ENCODE measurements at places on chromosomes 16 and 17.

DNA sequence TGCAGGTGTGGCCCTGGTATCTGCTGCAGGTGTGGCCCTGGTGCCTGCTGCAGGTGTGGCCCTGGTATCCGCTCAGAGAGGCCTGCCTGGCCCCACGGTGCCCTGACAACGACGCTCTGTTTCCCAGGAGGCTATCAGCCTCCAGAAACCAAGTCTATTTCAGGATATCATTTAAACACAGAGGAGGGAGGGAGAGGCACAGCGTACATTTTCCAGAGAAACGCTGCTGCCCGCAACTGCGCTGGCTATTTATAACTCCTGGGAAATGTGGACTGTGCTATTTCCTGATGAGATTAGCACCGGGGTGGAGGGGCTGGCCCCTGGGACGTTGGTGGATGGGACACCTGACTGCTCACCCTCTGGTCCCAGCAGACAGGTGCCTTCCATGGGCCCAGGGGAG is 22.5 kb downstream of the TIMM22 start:
- no peak for DNase-seq

DNA sequence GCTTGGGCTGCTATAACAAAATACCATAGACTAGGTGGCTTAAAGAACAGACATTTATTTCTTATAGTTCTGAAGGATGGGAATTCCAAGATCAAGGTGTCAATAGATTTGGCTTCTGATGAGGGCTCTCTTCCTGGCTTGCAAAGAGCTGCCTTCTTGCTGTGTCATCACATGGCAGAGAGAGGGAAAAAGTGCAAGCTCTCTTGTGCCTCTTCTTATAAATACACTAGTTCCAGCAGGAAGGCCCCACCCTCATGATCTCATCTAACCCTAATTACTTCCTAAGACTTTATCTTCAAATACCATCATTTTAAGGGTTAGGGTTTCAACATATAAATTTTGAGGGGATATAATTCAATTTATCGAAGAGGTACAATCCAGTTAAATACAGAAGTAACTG is 30.6 kb downstream of the ABCA9 start:
- no peak for DNase-seq

GRCh38 chr16:78606545-78606944 is 507.1 kb downstream of the WWOX start:
- DNase-seq, result no peak

DNA sequence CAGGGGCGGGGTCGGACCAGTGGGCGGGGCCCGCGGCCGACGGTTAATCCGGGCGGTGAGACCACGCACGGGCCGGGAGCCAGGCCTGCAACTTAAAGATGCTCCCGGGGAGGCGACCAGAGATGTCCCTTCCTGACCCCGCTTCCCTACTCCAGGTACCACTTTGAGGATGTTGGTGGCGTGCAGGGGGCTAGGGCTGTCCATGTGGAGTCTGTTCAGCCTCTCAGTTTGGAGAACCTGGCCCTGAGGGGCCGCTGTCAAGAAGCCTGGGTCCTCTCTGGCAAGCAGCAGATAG is 580 bp downstream of the RANGRF start:
- no peak for DNase-seq

- DNase-seq, result no peak
Observed at GRCh38 chr17:60436676-60437075, 14.4 kb downstream of the CHCT1 start.

GRCh38 chr17:68184141-68184571 is 63.7 kb upstream of the AMZ2 start:
- no peak for DNase-seq

DNA sequence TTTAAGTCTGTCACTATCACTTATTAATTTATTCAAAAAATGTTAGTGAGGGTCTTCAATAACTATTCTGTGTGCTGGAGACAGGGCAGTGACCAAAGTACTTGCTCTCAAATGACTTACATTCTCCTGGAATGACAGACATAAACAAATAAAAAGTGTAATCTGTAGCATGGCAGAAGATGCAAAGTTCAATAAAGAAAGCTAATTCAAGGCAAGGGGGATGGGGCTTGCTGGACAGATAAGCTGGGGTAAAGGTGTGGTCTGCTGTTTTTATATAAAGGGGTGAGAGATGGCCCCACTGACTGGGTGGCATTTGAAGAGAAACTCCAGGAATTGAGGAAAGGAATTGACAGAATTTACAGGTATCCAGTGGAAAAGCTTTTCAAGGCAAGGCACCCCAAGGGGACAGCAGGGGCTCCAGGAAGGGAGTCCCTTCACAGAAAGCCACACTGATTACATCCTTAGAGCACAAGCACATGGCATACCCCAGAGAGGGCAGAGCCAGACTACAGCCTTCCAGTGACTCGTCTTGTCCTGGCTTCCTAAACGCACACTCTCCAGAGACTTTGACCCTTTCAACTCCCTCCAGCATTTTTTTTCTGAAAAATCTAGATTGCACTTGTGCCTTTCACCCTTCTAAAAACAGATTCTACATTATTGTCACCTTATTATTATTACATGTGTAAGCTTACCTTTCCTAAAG is 123.7 kb upstream of the HS3ST3A1 start:
- no peak for DNase-seq

DNA sequence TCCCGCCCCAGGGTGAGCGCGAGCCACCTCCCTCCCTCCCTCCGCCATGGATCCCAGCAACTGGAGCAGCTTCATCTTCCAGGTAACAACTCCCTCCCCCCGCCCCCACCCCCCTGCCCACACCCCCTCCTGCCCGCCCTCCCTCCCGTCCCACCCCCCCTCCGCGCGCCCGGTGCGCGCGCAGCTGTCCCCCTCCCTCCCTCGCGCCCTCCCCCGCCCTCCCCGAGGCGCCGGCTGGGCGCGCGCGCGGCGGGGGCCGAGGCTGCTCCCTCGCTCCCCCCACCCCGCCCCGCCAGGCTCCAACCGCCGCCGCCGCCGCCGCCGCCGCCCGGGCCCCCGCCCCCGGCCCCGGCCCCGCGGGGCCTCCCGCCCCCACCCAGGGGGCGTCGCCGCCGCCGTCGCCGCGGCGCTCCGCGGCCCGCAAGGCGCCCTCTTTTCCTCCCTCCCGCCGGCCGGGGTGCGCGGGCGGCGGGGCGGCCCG is at the start of gene MAZ:
Gene MAZ, plus strand, starts transcription at position 431 of the 481 bp plus-strand sequence. CDS start 173 bp downstream, outside the sequence.
- no peak for DNase-seq

DNA sequence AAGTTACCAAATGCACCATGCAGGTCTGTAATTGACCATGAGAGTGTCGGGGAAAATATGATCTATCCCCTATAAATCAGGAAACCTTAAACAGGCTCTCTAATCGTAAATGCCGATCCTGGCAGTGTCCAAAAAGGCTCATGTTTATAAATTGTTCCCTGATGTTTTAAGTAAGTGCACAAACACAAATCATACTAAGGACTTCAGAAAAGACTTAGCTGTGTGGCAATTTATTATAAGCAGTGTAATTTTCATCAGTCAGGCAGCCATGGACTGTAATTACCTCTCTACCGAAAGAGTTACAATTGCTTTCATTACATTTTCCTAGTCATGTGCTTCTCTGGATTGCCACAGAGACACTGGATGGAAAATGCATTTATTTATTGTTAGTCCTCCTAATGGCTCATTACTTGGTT is 73.4 kb upstream of the COX10 start:
- no peak for DNase-seq

GRCh38 chr17:50508573-50509460 is 578 bp downstream of the MYCBPAP start:
- no peak for DNase-seq

GRCh38 chr17:77503916-77504651 is 363.3 kb downstream of the SEC14L1 start:
- DNase-seq, result no peak

- DNase-seq, result no peak
Observed at GRCh38 chr17:39238311-39238972, 12.7 kb upstream of the STAC2 start.

GRCh38 chr17:61511480-61512182 is 59.4 kb downstream of the TBX4 start:
- no peak for DNase-seq

DNA sequence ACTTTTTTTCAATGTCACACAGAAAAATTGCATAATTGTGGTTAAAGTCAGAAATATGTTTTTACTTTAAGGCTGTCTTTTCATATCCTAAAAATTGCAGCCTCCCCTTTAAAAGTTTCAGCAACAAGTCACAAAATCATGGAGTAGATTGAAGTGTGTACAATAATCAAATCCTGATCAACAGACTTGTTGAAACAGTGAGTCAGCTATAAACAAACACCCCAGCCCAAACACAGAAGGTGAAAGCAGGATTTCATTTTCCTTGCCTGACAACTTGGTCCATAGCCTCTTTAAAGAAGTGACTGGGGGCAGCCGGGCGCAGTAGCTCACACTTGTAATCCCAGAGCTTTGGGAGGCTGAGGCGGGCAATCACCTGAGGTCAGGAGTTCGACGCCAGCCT is 59.9 kb downstream of the WNT3 start:
- DNase-seq, result no peak

GRCh38 chr17:8904686-8905085 is 37.2 kb upstream of the PIK3R6 start:
- DNase-seq, result no peak

GRCh38 chr17:9023392-9024218 is 2.3 kb downstream of the NTN1 start:
- no peak for DNase-seq

- no peak for DNase-seq
Observed at GRCh38 chr17:74703311-74703710, 9.4 kb downstream of the CD300LF start.

DNA sequence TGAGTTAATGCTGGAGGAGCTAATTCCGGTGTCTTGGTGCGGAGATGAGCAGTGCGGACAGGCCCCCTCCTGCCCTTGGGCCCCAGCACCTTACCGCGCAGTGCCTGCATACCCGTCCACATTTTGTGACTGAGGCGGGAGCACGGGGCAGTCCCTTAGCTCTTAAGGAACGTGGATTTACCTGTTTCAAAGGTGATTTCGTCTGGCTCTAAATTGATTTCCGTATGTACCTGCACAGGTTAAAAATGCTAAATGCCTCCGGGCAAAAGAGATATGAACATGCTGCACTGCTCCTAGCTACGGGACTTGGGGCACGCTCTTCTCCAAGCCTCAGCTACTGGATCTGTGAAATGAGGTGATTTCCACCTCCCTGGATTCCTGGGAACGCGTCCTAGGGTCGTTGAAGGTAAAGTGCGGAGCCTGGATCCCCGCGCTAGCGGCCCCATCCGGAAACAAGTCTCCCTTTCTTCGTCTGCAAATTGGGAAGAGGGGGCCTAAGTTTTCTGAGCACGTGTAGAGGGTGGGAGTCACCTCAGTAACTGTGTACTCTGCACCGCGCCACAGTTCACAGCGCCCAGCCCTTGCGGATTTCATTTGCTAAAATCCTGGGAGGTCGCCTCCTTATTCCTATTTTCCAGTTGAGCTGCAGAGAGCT is 669 bp upstream of the CRISPLD2 start:
- DNase-seq, result no peak
